ENCODE measurements at places on chromosomes 3 and 15.

GRCh38 chr3:37910671-37911400 lies 49.2 kb downstream of the CTDSPL start:
- DNase-seq: no peak

DNA sequence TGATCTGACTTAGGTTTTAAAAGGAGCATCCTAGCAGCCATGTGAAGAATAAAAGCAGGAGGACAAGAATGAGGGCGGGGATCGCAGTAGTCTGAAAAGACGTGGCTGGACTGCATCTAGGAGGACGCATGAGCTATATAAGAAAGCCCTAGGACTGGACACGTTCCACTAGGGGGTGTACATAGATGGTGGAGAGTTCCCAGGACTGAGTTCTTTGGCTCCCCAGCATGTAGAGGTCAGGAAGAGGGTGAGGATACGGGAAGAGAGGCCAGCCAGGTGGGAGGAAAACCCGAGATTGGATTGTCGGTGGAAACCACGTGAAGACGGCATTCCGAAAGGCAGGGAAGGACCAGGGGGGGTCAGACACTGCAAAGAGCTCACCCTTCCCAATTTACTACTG lies 64.2 kb upstream of the CFAP161 start:
- no peak for DNase-seq

GRCh38 chr15:42178056-42178455 lies 21.6 kb upstream of the PLA2G4F start:
- no peak for DNase-seq

GRCh38 chr3:171459137-171459941 lies 866 bp downstream of the TNIK start:
- peak; percentile 45 for DNase-seq

Measured in activated CD4-positive, alpha-beta T cell treated with anti-CD3 and anti-CD28 coated beads, Interleukin-2, amount 50 U/mL, for 4 hours (primary cell).